ENCODE measurements at places on chromosomes 7 and 10.

DNA sequence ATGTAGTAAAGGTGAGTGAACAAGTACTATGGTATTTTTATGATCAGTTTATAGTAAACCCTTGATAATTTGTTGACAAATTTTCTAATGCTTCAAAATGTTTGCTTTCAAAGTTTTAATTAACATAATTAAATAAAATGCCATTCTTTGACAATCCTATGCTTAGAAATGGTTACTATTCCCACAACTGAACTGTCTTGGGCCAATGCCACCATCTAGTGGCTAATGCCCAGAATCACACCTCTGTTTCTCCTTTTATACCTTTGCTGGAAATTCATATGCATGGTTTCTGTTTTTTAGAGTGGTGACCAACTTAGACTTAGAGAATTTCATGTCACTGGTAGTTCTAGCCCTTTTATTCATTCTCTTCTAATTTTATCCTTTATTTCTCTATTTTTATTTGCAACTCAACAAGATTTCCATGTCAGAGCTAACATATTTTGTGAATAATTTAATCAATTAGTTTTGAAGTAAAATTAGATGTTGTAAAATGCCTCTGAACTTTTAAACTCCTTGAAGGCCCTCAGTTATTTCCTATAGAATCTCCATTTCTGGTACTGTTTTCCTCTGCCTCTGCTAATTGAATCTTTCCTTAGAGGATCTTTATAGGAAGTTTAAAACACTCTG is 31.1 kb downstream of the PCGF5 start:
- DNase-seq = no peak

DNA sequence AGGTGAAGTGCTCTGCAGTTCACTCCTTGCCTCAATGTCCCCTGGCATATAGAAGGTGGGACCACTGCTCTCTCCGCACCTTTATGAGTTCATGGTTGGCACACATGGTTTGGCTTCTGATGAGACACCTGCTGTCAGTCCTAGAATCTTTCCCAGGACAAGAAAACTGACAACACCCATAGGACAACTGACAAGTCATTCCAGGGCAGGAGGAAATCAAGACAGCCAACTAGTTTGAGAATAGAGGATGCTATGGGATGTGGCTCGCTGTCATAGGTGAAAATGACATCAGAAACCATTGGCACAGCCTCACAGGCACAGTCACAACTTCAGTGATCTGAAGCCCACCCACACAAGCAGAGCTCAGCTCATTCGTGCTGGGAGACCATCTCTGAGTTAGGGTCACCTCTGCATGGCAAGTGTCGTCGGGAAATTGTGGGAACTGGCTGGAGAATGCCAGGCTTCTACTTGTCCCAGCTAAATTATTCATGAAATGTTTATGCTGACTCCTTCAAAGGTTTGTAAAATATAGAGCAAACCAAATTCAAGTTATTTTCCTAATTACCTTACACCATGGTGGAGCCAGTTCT is 762.4 kb downstream of the GRID1 start:
- no peak for DNase-seq

DNA sequence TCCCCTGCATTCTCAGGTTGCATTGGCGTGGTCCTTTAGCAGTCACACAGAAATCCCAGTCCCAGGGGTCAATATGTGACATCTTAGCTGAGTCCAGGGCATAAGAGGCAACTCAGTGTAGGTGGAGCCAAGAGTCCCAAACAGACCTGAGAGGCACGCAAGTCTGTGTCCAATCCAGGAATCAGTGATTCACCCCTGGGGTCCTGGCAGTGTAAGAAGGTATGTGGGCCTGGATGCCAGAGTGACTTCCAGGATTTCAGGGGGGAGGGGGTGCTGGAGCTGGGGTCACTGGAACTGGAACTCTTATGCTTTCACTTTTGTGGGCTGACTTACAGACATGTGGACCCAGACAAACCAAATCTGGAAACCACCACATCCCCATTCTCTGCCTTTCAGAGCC is 26.8 kb downstream of the FRMPD2 start:
- DNase-seq = no peak

GRCh38 chr10:7550013-7550412 is 116.8 kb downstream of the ITIH5 start:
- DNase-seq = no peak

DNA sequence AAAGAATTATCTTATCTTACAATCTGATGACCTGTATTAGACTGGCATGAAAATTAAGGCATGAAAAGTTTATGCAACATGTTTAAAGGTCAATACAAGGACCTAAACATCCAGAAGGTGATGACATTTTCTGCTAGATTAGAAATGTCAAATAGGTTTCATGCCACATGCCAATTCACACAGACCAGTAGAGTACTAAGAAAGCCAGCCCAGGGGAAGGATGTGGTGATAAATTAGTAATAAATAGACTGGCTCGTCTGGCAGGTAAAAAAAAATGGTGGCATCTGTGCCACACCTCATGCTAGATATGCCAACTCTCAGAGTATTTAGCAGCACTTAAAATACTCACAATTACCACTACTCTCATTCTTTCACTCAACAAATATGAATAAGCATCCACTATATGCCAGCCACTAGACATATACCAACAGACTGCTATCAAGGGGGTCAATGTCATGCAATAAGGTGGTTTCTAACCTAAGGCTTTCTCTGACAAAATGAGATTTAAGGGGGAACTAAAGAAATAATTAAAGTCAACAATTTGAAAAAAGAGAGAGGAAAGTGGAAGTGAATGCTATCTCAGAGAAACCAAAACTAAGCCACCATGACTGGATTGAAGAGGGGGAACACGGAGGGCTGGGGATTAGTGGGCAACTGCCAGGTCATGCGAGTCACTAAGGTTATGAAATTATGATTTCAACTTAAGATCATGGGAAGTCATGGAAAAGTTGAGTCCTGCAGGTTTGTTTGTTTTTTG is 83.5 kb downstream of the SGMS1 start:
- DNase-seq = no peak

DNA sequence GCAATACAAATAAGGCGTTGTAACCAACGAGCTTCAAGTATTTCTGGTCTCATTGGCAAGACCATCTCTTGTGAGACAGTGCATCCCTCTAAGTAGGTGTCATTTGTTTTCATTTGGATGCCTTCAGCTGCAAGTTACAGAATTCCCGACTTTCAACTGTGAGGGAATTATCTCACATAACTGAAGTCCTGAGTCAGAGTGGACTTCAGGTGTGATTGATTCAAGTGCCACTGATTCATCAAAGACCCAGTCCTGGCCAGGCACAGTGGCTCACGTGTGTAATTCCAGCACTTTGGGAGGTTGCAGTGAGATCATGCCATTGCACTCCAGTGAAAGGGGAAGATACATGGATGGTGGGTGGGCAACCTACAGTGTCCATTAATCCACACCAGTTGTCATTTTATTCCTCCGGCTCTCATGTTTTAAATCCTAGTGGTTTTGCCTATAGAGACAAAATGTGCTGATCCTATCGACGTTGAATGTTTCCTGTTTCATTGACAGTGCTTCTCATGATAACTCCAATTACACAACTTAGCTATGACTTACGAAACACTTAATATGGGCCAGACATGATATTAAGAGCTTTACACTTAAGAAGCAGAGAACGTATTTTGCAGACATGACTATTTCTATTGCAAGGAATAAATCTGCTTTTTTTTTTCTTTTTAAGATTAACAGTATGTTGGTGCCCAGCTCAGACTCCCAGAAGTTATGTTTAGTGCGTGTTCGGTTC is 268.0 kb downstream of the FRMD4A start:
- DNase-seq = no peak
